ENCODE measurements at places on chromosomes 7 and 10.

DNA sequence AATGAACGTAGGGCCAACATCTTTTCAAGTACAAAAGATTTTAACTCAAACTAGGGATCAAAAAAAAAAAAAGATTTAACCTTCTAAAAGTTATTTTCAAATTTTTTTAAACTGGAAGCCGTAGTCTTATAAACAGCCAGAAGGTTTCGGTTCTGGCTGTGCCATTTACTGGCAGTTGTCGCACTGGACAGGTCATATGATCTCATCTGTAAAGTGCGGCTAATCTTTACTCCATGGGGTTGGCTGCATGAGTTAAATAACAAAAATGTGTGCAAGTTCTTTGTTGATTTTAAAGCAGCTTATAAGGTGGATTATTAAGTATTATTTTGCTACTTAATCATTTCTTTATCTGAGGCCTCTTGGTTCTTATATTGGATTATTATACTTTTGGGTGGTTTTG, 36.6 kb downstream of the TRUB1 start:
- DNase-seq, result no peak

DNA sequence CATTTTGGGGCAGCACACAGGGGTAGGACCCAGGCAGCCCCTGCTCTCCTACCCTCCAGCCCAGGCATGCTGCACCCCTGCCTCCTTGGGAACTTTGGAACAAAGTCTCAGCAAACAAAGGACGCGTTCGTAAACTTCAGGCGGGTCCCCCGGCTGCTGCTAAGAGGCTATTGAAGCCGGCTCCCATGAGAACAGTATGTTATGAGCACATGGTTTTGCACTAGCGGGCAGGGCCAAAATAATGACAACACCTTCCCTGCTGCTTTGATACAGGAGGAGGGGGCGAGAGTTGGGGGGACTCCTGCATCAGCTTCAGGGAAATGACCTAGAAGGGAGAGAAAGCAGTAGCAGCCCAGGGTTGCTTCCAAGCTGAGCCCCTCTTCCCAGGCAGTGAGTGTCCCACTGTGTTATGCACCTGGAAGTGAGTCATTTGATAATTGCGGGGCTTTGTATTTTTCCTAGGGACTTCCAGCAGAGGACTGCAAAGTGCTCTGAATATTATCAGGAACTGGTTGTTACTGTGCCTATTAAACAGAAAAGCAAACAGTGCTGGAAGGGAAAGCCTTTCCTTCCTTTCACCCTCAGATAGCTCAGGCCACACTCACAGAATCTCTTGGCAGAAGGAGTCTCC, 6.9 kb downstream of the ITPRIP start:
- no peak for DNase-seq

GRCh38 chr7:2023877-2024566, 208.7 kb downstream of the MAD1L1 start:
- DNase-seq, result no peak

- no peak for DNase-seq
These were observed 192.7 kb upstream of the VWC2 start for GRCh38 chr7:49580761-49581160.

DNA sequence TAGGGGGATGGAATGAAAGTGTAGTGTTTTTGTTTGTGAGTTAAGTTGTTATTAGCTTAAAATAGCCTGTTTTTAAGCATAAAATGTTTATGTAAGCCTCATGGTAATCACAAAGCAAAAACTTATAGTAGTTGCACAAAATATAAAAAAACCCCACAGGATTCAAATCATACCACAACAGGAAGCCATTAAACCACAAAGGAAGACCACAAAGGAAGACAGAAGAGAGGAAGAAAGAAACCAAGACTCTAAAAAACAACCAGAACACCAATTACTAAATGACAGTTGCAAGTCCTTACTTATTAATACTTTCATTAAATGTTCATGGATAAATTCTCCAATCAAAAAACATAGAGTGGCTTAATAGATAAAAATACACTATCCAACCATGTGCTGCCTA, 63.6 kb downstream of the ANKRD7 start:
- no peak for DNase-seq

- no peak for DNase-seq
These were observed 7.0 kb upstream of the FUOM start for GRCh38 chr10:133364645-133365431.

DNA sequence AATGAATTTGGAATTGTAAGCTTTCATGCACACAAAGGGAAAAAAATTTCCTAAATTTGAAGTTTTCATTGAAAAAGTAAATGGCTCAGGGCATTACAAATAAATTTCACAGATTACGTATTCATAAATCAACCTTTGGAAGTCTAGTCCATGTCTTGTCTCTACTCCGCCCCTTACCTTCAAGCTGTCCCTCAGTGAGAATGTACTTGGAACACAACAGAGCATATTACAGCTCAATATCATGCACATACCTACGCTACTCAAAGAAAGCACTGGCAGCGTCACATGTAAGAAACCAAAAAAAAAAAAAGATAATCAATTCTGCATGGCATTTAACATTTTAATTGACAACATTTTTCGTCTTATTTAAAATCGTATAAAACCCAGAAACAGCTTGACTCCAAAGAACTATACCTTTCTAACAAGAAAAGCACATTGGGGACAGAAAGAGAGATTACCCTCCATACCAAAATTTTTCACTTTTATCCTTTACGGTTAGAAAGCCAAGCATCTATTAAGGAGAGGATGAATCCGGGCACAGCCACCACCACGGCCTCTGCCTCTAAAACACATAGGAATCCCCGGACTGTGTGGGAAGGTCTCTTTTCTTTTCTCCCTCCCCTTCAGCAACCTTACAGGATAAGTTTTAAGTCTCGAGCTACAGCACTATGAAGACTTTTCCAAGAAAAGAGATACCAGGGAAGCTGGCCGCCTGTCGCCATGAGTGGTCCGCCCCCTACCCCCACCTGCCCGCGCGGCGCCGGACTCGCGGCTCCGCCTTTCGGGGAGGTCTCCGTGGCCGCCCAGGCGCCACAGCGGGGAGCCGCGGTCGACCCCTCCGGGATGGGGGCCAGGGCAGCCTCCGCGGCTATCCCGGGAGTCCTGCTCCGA, 1.1 kb downstream of the JMJD1C start:
- no peak for DNase-seq

- no peak for DNase-seq
These were observed 561 bp upstream of the HNRNPF start for GRCh38 chr10:43409385-43410109.

GRCh38 chr7:148700661-148701064, 2.0 kb downstream of the CUL1 start:
- DNase-seq, result no peak

DNA sequence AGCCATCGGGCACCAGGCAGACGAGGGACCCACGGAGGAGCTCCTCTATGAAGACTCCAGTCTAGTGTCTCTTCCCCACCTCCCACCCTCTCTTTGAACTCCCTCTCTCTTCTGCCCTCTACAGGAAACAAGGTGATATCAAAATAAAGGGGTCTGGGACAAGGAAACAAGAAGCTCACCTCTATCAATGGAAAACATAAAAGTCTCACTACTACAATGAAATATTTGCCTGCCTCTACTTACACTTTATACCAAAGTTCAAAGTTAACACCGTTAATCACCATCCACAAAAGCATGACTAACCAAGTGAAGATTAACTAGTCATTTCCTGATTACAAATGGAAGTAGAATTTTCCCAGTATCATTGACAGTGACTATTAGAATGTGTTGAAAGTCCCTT, 82.2 kb downstream of the PARD3 start:
- DNase-seq, result no peak

- DNase-seq, result no peak
These were observed 9.2 kb downstream of the TLX1 start for GRCh38 chr10:101140084-101140949.

DNA sequence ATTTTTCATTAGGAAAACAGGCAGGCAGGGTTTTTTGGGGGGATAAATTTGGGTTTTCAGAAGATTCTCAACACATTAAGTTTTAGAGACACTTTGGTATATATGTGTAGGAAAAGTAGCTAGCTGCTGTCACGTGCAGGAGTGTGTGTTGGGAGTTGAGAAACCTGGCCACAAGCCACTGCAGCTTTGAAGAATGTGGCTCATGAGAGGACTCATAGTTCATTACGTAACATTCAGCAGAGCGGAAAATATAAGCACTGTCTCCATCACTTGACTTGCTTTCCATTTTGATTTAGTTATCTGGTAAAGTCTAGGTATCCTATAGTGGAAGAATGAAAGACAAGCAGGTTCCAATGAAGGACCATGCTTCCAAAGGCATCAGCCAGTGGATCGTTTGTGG, 31.2 kb downstream of the SMNDC1 start:
- no peak for DNase-seq

- peak; percentile 47 for DNase-seq
These were observed 36.0 kb downstream of the GNA12 start for GRCh38 chr7:2807845-2808772.

DNA sequence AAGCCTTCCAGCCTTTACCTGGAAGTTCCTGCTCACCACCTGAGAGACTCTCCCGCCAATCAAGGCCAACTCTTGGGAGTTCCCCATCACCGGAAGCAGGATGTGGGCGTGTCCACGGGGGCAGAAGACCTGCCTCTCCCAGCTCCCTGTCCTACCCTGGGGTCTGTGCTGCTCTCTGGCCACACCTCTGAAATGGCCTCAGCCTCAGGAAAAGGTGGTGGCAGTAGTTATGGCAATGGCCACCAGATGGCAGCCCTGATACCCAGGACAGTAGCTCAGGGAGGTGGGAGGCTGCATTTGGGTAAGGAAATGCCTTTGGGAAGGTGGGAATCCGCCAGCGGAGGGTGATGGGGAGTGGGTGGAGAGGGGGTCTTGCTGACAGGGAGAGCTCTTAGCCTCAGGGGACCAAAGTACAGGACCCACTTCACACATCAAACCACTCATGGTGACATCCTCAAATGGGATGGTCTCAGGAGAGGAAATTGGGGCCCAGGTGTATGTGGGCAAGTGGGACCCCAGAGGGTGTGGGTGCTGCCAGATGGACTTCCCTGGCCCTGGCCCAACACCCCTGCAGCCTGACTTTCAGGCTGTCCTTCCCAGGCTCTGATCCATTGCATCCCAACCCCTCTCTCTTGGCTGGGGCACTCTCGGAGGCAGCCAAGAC, 33.9 kb downstream of the KAZALD1 start:
- peak; percentile 77 for DNase-seq

GRCh38 chr10:43211030-43211429, 55.8 kb downstream of the RASGEF1A start:
- no peak for DNase-seq

DNA sequence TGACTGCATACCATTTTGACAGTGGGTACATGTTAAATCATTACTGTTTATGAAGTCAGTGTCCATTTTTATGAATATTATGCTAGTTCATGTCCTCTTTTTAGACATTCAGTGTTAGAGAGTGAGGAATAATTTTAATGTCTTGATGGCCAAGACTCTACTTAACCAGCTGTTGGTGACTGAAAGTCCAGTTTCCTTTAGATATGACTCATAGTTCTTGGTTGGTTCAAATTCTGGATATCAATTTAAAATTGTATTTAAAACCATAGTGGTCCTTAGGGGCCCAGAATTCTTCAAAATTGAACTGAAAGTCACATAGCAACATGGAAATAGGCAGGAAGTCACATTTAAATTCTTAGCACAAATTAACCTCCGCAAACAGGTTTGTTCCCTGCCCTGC, 196.5 kb upstream of the PRPS1L1 start:
- no peak for DNase-seq

- no peak for DNase-seq
These were observed 533.7 kb upstream of the POM121L12 start for GRCh38 chr7:52501696-52502095.

GRCh38 chr7:108455998-108456677, at the start of gene NRCAM:
Gene NRCAM, minus strand, starts transcription at chr7:108456436. Its CDS starts 216,372 bp downstream, at chr7:108240064.
- peak; percentile 39 for DNase-seq

DNA sequence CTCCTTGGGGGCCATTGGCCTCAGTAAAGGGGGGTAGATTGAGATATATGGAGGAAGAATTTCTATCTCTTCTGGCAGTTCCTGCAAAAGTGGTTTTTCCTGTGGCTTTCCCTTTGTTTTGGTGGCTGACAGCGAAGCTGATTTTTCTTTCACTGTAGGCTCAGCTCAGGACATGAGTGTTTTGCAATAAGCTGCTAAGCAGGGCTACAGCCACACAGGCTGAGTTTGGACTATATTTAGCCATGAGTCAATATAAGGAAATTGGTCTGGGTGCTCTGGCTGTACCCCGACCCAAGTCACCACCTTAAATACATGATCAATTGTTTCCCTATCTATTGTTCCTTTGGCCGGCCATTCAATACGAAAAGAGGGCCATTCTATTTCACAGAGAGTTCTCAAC, 212.7 kb upstream of the KCND2 start:
- no peak for DNase-seq

DNA sequence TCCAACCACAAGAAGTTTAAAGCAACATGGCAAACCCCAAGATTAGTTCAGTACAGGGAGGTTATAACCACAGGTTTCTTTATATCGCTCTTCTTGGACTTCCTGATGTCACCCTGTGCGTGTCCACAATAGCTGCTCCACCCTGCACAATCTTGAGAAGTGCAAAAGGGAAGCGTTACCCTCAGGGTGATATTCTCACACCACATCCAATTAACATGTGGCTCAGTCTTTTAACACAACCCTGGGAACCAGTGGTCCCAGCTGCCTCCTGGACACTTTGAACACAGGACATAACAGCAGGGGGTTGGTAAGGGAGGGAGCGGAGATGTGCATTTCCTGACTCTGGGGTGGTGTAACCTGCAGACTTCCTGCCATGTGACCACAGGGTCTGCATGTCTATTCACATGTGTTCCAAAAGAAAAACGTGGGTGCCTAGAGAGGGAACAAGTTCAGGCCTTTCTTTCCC, 64.6 kb downstream of the GSAP start:
- peak; percentile 33 for DNase-seq
